ENCODE measurements at places on chromosomes 5 and 9. TPM values are rescaled to one million over a fixed set of nuclear protein-coding genes. Genes with fewer than 3 reads are reported as not detected.

Gene PDZD2
- 0.88 TPM for total RNA-seq

Gene LTC4S
- total RNA-seq = 12.6 TPM

Gene PPWD1
- total RNA-seq = 94.3 TPM

Gene APBA1
- 0.78 TPM for total RNA-seq

Gene WDR70
- 30.6 TPM for total RNA-seq

Gene GDA
- not detected for total RNA-seq

Gene RMND5B
- 34.7 TPM for total RNA-seq

Gene GCNT1
- 3.8 TPM for total RNA-seq

Gene ABLIM3
- total RNA-seq = 0.07 TPM

Gene TRUB2
- 12.4 TPM for total RNA-seq

Gene CCL27
- not detected for total RNA-seq

Gene OTP
- total RNA-seq = not detected

Gene SGCD
- 0.13 TPM for total RNA-seq

Gene PKD2L2
- total RNA-seq = not detected

Gene TSSK1B
- total RNA-seq = not detected

Gene EQTN
- total RNA-seq = not detected

Gene FBLL1
- 0.18 TPM for total RNA-seq

Gene PCDHA10
- total RNA-seq = not detected

Gene HAPLN1
- not detected for total RNA-seq

Gene PCDHGA11
- total RNA-seq = 0.10 TPM

Gene PCDHB2
- total RNA-seq = 1.4 TPM

Gene ELOVL7
- total RNA-seq = 0.14 TPM

Gene LMBRD2
- 10.8 TPM for total RNA-seq

Gene GFI1B
- total RNA-seq = 0.33 TPM

Gene STKLD1
- total RNA-seq = 1.1 TPM

Gene PCDHB14
- not detected for total RNA-seq
